ENCODE measurements at places on chromosomes 6 and 20.

DNA sequence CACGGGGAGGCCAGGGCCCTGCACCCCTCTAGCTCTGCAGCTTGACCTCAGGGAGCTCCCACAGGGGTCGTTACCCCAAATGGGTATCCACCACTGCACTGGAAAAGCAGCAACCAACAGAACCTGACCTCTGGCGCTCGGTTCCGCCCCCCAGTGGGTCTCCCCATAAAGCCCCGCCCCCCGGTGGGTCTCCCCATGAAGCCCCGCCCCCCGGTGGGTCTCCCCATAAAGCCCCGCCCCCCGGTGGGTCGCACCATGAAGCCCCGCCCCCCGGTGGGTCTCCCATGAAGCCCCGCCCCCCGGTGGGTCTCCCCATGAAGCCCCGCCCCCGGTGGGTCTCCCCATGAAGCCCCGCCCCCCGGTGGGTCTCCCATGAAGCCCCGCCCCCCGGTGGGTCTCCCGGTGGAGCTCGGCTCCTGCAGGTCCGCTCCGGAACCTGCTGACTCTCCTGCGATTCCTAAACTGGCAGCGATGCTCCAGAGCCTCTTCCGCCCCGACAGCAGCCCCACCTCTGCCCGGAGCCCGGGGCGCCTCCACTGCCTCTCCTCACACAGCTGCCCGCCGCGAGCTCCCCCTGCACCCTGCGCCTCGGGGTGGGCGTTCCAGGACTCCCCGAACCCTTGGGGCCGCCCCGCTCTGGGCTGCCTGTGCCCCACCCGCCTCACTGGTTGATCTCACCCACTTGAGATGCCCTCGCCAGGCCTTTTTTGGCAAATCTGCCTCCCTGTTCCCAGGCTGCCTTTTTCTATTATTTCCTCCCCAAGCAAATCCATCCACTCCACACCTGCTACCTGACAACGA is 12.1 kb downstream of the SLC2A4RG start:
- DNase-seq = no peak

- DNase-seq = no peak
These were observed 252.3 kb downstream of the LY86 start for GRCh38 chr6:6840831-6841291.

GRCh38 chr6:39756582-39756981 is 31.4 kb upstream of the KIF6 start:
- DNase-seq = no peak

DNA sequence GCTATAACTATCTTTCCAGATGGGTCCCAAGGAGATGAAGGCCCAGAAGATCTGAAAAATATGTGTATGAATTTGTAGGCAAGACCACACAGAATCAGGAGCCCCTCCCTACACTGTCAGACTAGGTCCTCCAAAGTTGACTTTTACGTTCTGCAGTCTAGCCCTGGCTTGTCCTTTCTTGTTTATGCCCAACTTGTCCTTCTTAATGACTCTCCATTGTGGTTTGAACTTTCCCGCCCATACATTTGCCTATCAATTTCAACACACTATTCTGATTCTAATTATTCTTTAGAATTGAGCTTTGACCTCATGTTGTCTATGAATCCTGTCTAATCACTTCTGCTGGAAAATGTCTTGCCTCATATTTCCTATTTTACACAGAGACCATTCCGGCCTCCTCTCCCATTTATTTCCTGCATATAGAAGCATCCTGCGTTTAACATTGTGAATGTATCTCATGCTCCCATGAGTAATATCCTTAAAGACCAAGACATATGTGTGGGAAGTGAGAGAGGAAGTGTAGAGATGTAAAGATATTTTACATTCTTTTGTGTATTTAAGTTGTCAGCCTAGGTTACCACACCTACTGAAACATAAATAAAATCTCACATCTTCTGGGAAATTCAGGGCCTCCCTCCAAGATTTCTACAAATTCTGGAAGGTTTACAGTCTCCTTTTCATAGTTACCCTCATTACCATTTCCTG is 348.3 kb downstream of the BCKDHB start:
- DNase-seq = no peak

- no peak for DNase-seq
These were observed 545.4 kb downstream of the ADGRB3 start for GRCh38 chr6:69180361-69181067.

DNA sequence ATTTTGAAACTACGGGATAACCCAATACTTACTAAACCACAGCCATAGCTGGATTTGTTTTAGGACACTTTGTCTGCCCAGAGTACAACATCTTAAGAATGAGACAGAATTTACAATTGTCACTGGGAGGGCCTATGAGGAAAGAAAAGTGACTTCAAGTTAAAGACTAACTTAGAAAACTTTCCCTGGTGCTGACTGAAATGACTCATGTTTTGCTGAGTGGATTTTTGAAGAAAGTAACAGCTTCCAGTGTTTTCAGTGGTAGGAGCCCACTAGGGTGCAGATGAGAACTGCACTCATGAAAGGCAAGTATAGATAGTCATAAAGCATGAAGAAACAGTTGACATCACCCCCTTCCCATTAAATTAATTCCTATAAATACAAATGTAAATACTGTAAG is 988.2 kb upstream of the MAP3K7 start:
- no peak for DNase-seq

DNA sequence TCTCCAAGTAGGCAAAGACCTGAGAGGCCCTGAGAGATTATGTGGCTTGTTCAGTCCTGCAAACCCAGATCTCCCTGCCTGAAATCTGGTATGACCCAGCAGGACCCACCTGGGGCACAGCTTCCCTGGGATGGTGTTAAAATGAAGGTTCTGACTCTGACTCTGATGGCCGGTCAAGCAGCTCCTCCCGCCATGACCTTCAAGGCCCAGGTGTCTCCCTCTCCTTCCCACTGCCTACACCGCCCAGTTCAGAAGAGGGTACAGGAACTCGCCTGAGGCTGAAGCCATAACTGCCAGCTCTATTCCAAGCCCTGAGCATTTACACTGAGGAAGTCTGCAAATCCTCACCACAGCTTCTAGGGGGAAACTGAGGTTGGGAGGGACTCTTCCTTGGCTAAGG is 5.9 kb upstream of the CST7 start:
- no peak for DNase-seq

DNA sequence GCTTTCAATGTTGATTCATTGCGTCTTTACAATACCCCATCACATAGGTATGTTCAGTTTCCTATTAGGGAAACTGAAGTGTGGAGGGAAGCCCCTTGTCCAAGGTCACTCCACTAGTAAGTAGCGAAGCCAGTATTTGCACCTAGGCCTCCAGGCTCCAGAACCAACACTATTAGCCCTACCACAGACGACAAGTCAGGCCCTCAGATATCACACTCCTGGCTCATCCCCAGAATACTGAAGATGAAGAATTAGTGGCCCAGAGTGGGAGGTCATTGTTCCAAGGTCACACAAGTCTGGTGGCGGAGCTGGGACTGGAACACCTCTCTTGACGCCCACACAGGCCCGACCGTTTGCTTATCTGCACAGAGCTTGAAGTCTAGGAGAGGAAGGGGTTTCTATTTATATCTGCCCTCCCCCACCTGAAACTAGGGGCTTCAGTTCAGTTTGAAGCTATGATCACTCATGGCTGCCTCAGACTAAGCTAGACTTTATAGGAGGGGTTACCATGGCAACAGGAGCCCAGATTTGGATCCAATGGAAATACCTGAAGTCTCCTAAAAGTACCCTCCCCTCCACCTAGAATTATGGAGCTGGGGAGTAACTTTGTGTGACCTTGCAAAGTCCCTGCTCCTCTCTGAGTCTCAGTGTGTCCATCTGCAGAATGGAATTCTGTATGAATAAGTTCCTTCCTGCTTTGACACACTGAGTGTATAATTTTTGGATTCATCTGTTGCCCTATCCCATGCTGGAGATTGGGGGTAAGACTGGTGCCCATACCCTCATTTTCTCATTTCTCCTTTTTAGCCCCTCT is 2.2 kb downstream of the SNTA1 start:
- DNase-seq = no peak

GRCh38 chr20:58308290-58308679 is 1.2 kb upstream of the RAB22A start:
- DNase-seq = no peak

GRCh38 chr6:109242029-109242428 is 140.2 kb downstream of the CD164 start:
- no peak for DNase-seq

DNA sequence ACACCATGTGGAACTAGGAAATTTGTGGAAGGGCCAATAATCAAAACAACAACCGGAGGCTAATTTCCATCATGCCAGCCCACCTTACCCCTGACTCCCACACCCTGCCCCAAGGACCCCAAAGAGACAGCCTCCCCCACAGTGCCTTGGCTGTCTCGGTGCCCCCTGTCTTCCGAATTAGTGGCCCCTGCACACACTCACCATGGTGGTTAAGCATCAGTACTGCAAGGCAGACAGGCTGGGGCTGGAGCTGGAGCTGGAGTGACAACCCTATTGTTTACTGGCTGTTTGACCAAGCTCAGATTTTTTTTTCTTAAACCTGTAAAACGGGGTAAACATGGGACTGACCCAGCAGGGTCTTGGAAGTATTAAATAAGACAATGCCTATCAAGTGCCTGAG is 238.0 kb downstream of the TFAP2C start:
- no peak for DNase-seq

DNA sequence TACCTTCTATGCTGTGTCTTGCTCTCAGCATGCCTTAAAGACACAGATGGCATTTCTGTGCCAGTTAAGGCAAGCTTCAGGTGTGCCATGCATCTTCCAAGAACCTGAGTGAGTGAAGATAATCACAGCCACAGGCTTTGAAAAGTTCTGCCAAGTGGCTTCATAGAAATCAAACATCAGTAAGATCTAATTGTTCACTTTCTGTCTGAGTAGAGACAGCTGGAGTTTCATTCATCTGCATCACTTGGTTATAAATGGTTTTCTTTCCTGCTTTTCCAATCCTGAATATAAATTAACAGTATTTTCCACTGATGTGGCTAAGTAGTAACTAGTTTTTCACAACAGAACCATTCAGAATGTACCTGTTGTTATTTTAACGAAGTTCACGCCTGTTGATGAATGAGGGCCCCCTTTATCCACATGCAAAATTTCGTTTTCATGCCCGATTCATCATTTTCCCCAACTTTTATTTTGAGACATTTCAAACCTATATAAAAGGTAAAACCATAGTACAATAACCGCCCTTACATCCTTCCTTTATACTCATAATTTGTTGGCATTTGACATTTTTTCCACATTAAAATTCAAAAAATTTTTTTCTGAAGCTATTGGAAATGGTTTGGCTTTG is 38.6 kb upstream of the KCNG1 start:
- no peak for DNase-seq

DNA sequence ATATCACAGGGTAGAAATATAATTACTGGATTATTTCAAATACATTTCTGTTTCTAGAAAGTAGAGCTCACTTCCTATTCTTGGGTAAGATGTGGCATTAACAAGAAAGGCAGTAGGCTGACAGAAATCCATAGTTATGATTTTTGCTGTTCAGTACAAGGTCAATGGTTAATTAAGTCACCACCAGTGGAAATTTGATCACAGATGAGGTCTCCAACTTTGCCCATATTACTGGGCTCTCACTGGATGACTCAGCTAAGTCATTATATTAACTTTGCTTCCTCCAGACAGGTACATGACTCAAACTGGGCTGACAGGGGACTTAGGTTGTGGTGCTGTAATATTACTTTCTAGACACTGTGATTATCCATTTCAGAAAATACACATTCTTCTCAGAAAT is 212.4 kb downstream of the GRIK2 start:
- DNase-seq = no peak

GRCh38 chr6:1403851-1404712 is 14.7 kb downstream of the FOXF2 start:
- no peak for DNase-seq

GRCh38 chr6:34955442-34955841 is 66.4 kb downstream of the ANKS1A start:
- DNase-seq = no peak

DNA sequence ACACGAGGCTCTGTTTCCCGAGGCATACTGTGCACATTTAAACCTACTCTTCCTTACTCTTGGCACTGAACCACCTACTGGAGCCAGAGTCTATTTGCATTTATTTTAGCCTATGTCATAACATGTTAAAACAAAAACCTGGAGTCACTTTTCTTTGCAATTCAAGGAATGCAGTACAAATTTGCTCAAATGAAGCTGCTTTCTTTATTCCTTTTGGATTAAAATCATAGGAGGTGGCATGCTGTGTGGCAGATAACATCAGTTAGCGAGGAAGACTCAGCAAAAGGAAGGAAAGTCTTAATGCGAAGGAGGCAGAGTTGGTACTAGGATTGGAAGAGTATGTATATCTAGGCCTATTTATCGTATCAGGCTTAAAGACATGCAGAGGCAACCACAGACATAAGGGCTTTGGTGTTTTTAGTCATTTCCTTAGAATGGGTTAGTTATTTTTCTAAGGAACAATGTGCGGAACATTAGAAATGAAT is 92.9 kb downstream of the SAMD3 start:
- DNase-seq = no peak

GRCh38 chr6:136102991-136103688 is 147.0 kb downstream of the MTFR2 start:
- no peak for DNase-seq

DNA sequence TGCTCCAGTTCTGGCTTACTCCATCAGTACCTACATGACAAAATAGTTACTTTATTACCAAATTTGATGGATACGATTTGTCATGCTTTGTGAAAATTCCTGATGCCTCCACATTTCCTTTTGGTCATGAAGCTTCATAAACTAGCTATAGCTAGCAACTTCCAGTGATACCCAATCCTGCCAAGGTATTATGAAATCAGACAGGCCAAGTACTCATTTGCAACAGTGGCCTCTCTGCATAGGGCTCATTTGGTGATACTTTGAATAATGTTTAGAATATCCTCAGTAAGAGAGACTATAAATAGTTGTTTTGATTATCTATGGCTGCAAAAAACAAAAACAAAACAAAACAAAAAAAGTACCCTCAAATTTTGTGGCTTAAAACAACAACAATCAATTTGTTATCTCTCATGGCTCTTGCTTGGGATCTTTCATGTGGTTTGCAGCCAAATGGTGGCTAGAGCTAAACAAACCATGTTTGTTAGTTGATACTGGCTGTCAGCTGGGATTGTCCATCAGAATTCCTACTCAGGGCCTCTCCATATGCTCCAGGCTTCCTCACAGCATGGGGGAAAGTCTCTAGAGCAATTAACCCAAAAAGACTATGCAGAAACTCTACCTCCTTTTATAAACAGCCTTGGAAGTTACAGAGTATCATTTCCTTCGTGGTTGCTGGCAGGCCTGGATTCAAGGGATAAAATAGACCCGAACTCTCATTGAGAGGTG is 10.1 kb upstream of the PRL start:
- no peak for DNase-seq

DNA sequence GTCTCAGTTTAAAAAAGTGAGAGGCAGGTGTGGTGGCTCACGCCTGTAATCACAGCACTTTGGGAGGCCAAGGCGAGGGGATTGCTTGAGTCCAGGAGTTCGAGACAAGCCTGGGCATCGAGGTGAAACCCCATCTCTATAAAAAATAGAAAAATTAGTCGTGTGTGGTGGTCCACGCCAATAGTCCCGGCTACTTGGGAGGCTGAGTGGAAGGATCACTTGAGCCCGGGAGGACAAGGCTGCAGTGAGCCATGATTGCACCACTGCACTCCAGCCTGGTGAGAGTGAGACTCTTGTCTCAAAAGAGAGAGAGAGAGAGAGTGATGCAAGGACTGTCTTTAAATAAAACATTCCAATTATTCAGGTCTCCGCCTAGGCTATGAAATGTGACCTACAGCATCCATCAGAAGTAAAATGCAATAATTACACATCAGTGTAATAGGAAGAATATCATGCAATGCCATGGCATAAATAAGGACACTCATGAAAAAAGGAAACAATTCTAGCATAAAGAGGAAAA is 81.5 kb downstream of the SH3BGRL2 start:
- no peak for DNase-seq

- DNase-seq = no peak
These were observed 134.7 kb upstream of the RNF24 start for GRCh38 chr20:4150070-4150441.

GRCh38 chr20:60486315-60486714 is 528.1 kb downstream of the CDH26 start:
- no peak for DNase-seq

Data from activated naive CD8-positive, alpha-beta T cell treated with anti-CD3 and anti-CD28 coated beads, Interleukin-2, amount 50 U/mL, for 16 hours (primary cell).